Stimulated activated CD4-positive, alpha-beta T cell treated with anti-CD3 and anti-CD28 coated beads, Interleukin-2, amount 100 ng/mL, for 4 hours (primary cell): ENCODE measurements at places on chromosomes 11 and 22.

- no peak for DNase-seq
Measured at GRCh38 chr11:123719452-123719851, 22.0 kb downstream of the ZNF202 start.

GRCh38 chr11:15851051-15851498 lies 505.3 kb downstream of the SOX6 start:
- no peak for DNase-seq

- DNase-seq = no peak
Measured at GRCh38 chr11:1966531-1966930, 19.4 kb downstream of the MRPL23 start.

DNA sequence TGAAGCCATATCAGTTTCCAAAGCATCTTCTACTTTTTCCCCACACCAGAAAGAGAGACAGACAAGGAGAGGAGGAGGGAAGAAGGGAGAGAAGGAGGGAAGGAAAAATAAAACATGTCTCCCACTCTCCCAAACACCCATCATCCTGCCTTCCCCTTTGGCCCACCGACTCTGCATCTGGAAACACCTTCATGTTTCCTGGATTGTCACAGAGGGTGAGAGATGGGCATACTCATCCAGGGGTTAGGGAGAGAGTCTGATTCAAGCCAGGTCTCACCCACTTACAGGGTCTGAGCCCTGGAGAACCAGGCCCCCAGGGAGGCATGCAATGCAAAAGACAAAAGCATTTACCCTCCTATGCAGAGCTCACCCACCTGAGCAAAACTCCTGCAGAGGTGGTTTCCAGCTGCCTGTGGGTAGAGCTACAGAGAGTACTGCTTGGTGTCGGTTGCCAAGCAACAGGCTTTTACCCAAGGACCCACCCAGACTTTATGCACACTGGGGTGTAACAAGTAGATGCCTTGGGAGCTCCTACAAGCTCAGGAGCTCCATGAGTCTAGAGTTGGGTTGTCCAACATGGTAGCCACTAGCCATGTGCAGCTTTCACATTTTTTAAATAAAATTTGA lies 33.4 kb downstream of the MN1 start:
- no peak for DNase-seq

DNA sequence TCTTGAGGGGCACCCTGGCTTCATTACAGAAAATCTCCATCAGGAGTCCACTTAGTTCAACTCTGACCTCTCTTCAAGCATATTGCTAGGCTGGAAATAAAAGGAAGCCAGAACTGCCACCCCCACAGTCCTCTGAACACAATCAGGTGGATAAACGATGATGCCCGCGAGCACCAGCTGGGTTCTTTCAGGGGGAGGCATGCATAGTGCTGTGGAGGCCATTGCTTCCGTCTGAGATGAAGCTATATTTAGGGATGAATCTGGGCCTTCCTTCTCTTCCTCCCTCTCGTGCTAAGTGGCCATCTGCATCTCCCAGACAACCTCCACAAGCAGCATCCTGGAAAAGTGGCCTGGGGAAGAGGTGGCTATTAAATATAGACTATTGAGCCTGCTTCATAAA lies 3.9 kb upstream of the MICAL2 start:
- DNase-seq = no peak

GRCh38 chr11:75520688-75521087 lies 5.1 kb downstream of the GDPD5 start:
- DNase-seq = no peak
